ENCODE measurements at places on chromosomes 11 and 22.

DNA sequence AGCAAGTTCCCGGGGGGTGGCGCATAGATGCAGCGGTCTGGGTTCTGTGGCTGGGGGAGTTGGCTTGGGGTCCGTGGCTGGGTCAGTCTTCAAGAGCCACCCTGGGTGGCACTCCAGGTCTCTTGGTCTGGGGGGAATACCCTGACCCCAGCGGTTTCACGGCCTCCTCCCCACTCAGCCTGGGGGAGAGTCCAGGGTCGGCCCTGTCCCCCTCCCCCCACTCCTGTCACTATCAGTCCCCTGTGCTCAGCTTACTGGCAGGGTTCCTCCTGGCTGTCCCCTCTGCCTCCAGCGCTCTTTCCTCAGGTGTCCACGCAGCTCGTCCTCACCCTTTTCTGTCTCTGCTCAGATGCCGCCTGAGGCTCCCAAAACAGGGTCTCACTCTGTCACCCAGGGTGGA is 68.5 kb upstream of the PARVG start:
- DNase-seq = no peak

DNA sequence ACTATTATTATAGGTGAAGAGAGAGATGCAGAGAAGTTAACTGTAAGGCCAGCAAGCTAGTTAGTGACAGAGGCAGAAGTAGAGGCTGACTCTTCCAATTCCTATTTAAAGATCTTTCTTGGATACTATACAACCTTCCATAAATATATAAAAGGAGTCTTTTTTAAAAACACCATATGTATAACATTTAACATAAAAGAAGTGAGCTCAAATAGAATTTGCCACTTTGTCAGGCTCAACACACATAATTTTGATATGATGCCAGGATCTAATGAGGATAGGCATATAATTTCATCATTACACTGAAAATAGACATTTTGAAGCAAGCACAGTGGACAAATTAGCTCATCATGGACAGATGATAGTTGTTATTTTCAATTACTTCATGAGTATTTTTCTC is 64.1 kb upstream of the MPPED2 start:
- DNase-seq = no peak

- peak; percentile 11 for DNase-seq
Measured at GRCh38 chr22:33519071-33519973, 401.0 kb downstream of the LARGE1 start.

GRCh38 chr11:17596711-17597110 is 49.7 kb downstream of the OTOG start:
- DNase-seq = no peak

DNA sequence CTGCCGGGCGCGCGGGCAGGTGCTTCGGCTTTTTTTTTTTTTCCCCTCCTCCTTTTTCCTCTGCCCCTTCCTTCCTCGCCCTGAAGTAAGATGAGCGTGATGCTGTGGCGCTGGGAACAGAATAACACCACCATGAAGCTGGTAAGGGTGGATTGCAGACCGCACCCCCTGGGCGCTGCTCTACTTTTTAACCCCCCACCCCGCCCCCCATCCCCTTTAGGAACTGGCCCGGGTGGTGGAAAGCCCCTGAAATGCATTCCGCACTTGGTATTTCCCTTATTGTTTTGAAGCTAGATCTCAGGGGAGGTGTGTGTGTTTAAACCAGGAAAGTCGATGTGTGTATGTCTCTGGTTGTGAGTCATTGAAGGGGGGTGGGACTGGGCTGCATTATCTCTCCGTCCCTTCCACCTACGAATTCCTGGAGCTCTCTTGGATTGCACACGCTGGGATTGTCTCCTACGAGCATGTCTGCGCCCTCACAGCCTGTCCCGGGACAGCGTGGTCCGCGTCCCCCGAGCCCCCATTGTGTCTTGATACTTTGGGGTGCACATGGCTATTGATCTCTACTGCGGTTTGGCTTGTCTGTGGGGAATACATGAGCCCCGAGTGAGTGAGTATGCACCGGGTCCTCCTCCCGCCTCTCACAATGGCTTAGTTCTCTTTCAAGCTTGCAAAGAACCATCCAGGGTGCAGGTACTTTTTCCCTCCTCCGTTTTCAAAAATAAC is 64.9 kb downstream of the NAV2 start:
- DNase-seq = peak; percentile 37

- no peak for DNase-seq
Measured at GRCh38 chr11:7651140-7651551, 22.2 kb downstream of the CYB5R2 start.

- no peak for DNase-seq
Measured at GRCh38 chr22:39325392-39325932, 6.0 kb upstream of the RPL3 start.

DNA sequence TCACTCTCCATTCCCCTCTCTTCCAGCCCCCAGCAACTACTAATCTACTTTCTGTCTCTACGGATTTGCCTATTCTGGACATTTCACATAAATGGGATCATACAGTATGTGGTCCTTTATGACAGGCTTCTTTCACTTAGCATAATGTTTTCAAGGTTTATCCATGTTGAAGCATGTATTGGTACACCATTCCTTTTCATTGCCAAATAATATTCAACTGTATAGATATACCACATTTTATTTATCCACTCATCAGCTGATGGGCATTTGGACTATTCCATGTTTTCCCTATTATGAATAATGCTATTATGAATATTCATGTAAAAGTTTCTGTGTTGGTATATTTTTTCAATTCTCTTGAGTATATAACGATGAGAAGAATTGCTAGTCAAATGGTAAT is 54.5 kb downstream of the MRTFA start:
- no peak for DNase-seq

DNA sequence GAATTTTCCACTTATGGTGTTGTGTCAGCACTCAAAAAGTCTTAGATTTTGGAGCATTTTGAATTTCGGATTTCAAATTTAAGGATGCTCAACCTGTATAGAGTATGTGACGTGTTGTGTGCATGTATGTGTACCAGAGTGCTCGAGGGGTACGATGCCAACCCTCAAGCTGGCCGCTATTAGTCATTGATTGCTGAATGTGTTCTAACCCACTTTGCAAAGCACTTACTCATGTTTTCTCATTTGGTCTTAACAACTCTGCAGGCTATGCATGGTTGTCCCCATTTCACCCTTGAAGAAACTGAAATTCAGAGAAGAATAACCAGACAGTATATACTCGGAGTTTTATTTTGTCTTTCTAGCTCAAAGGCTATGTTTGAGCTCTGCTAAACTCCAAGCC is 196.4 kb upstream of the TENM4 start:
- DNase-seq = no peak

- peak; percentile 76 for DNase-seq
Measured at GRCh38 chr11:2885678-2886081, at the start of gene CDKN1C. Gene CDKN1C, minus strand, starts transcription at chr11:2885775. Its CDS starts 319 bp downstream, at chr11:2885456.

DNA sequence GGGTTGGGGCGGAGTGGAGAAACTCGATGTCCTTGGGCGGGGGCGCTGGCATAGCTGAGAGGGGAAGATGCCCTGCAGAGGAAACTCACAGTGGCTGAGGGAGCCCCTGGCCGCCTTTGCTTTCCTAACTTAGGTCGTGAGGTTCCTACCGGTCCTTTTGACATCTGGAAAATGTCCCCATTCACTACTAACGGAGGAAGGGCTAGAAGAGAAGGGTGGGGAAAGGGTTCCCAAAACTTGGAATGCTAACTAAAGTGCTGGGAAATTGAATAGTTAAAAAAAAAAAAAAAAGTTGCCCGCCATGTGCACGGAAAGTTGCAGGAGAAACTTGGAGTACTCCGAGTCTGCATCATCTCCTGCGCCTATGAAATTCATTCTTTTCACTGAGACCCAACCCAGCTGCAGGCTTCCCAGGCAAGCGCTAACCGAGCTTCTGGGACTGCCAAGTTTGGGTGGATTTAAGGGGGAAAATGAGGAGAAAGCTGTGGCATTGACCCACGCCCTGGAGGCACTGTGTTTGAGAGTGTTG is 796 bp downstream of the TIMP3 start:
- DNase-seq = no peak

DNA sequence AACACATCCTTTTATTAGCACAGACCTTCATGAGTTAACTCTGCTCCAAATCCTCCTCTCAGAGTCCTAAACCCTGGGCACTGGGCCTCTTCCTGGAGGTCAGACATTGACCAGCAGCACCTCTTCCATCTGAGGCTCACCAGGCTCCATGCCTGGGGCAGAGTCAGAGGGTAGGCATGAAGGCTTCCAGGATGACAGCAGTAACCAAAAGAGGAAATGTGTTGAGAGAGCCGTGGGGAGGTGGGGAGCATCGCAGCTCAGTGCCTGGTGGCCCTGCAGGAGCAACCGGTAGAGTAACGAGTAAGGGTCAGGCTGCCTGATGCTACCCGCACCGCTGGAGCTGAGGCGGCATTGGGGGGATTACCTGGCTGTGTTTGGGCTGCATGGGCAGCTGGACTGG is 9.4 kb upstream of the NAV2 start:
- DNase-seq = no peak

DNA sequence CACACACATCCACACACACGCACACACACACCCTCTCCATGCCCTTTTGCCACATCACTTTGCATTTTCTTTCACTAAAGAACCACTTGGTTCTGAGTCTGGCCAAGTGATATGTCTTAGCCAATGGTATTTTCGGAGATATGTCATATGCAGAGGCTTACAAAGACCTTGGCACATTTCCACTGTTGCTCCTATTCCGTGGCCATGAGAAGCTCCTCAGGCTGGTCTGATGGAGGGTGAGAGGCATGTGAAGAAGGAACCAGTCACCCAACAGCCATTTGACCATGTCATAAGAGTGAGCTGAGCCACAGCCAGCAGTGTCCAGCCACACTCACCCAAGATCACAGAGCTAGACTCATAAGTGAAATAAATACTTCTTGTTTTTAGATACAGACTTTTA is 212.6 kb upstream of the NAV2 start:
- DNase-seq = no peak

DNA sequence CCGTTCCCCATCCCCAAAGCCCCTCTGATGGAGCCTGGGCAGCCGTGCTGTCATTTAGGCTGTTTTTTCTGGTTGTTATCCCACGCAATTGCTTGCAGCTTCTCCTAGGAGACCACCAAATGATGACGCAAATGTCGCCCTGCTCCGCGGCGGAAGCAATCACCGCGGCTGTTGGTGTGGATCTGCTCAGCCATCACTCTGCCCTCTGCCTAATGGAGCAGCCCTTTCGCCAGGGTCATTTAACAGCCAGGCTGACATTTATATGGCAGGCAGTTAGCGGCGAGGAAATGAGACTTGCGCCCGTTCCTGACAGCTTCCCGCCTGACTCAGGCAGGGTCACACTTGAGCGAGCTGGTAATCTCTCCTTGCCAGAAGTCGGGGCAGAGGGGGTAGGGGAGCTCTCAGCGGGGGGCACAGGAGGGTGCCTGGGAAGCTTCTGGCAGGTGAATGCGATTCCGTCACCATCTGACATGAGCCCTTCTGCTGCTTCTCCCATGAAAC is 97.9 kb upstream of the RTL6 start:
- no peak for DNase-seq

GRCh38 chr11:18265949-18266348 is at the start of gene SAA1:
Gene SAA1, plus strand, starts transcription at chr11:18266264. Its CDS starts 624 bp downstream, at chr11:18266888.
- no peak for DNase-seq

GRCh38 chr11:59040607-59041006 is 45.5 kb upstream of the GLYATL1B start:
- DNase-seq = no peak

GRCh38 chr11:81165164-81165563 is 1568.5 kb downstream of the FAM181B start:
- DNase-seq = no peak

- no peak for DNase-seq
Measured at GRCh38 chr11:64348383-64349024, 8.5 kb downstream of the CCDC88B start.

Measured in activated naive CD4-positive, alpha-beta T cell treated with anti-CD3 and anti-CD28 coated beads for 36 hours (primary cell).